ENCODE measurements at places on chromosomes 2 and 18. TPM values are rescaled to one million over a fixed set of nuclear protein-coding genes. Genes with fewer than 3 reads are reported as not detected.

RPL31 gene
- polyA plus RNA-seq: 8,494 TPM

LIPG gene
- not detected for polyA plus RNA-seq

IL36RN gene
- polyA plus RNA-seq: not detected

HPCAL1 gene
- polyA plus RNA-seq: 71.5 TPM

CNGA3 gene
- not detected for polyA plus RNA-seq

CELF4 gene
- 0.08 TPM for polyA plus RNA-seq
